ENCODE measurements at places on chromosomes 5 and 9.

GRCh38 chr5:109929911-109930310 is 240.2 kb downstream of the MAN2A1 start:
- DNase-seq: no peak

DNA sequence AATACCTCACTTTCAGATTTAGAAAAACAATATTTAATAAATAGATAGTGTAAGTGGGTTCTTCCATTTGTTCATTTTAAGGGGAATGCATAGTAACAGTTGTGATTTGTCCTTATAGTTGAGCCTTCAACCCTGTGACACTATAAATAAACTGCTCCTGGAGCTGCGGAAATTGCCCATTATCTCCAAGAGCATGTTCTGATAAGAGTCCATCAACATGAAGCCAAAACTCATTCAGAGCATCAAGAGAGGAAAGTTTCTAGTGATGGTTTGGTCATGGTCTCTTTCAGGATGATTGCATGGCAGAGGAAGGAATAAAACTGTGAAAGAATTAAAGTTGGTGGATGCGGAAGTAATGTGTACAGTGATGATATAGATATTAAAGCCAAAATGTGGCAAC is 772.1 kb upstream of the DMAC1 start:
- DNase-seq: no peak

- DNase-seq: peak; percentile 92
Observed at GRCh38 chr9:34178436-34179212, at the start of gene UBAP1. Gene UBAP1 (plus strand): TSS chr9:34179043. CDS start chr9:34220915, 41,872 bp downstream.

- no peak for DNase-seq
Observed at GRCh38 chr5:10757043-10757442, 4.0 kb downstream of the DAP start.

GRCh38 chr5:150322202-150322601 is 19.5 kb upstream of the ARSI start:
- DNase-seq: no peak
